MV-4-11 (cell line): ENCODE measurements at places on chromosomes 6 and 20.

DNA sequence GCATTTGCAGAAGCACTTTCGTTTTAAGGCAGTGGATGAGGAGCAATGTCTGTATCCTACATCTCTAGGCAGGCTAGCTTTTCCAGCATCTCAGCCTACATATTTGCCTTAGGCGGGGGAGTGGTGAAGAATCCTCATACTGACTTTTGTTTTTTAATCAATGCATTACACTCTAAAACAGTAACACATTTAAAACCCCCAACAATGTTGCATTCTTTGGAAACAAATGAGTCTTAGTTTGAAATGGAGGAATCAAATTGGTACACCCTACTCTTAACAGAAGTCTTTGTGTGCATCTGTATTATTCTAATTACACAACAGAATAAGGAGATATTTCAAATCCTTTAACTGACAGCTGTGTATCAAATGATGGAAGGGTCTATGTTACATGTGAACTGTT lies 9.0 kb downstream of the NKAIN2 start:
- no peak for DNase-seq

DNA sequence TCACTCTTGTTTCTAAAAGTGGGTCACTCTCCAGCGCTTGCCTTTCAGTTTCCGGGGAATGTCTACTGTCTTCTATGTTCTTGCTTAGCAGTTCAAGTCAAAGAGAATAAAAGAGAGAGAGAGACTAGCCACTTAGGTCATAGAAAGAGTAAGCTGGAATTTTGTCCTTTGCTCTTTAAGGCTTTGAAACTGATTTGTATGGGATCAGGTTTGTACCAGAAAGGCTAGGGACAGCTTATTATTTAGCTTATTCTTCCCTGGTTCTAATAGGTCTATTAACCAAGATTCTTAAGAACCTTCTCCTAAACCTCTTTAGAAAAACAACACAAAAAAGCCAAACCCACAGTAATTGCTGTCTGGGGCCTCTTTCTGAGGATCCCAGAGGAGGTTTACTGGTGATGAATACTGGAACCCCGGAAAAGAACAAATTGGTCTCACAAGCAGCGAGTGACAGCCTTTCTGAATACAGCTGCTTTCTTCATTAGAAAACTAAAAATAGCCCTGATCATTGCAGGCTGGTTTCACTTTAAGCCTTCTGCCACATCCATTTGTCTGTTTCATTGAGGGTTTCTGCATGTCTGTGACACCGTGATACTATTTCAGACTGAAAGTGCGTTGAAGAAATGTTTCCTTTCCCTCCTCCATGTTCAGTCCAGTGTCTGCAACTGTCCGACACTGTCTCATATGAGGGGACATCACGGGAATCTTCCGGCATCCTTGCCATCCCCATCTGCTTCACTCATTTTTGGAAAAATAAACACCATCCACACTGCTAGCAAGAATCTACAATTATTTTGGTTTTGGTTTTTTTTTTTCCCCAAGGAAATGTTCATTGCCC lies 75.1 kb upstream of the ATXN1 start:
- peak; percentile 52 for DNase-seq

DNA sequence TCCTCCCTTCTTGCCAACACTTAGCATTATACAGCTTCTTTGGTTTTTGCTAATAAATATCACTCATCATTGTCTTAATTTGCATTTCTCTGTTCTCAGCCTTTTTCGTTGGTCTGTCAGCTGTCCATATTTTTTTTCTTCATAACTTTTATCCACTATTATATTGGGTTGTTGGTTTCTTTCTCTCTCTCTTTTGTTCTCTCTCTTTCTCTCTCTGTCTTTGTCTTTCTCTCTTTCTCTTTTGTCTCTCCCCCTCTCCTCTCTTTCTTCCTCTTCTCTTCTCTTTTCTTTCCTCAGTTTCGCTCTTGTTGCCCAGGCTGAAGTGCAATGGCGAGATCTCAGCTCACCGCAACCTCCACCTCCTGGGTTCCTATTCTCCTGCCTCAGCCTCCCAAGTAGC lies 36.5 kb downstream of the JARID2 start:
- DNase-seq = no peak

GRCh38 chr6:132936646-132937045 lies 122.3 kb downstream of the RPS12 start:
- DNase-seq = no peak

- no peak for DNase-seq
Measured at GRCh38 chr6:20866935-20867703, 332.9 kb downstream of the CDKAL1 start.

GRCh38 chr6:90819483-90819882 lies 232.6 kb upstream of the MAP3K7 start:
- DNase-seq = no peak

DNA sequence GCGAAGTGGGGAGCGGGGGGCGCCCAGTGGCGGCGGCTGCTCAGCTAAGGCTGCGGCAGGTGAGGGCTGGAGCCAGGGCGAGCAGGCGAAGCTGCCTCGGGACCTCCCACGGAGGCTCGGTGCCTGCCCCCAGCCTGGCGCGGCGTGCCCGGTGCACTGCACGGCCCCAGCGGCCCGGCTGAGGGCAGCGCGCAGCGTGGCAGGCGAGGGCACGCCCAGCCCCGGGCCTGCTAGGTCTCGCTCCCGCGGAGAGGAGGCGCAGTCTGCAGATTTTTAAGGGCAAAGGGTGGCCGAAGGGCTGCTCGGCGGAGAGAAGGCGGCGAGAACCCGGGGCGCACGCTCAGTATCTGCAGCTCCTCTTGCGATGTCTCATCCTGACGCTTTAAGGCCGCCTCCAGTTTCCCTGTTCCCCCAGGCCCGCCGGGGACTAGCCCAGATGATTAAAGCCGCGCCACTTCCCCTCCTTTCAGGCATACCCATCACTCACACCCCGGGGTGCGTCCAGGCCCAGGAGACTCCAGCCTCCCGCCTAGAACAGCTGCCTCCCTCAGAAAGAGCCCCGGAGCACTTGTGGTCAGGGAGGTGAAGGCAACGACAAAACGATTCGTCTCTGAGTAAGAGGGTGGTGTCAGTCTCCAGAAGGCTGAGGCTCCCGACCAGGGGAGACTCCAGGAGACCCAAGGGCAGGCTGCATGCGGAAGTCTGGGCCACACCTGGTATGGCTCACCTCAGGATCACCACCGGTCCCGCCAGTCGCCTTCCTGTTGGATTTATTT lies at the start of gene FERMT1:
TSS of gene FERMT1 (minus strand) at position 158 of the 776 bp plus-strand sequence. CDS start 3,476 bp downstream, outside the sequence.
- peak; percentile 58 for DNase-seq

DNA sequence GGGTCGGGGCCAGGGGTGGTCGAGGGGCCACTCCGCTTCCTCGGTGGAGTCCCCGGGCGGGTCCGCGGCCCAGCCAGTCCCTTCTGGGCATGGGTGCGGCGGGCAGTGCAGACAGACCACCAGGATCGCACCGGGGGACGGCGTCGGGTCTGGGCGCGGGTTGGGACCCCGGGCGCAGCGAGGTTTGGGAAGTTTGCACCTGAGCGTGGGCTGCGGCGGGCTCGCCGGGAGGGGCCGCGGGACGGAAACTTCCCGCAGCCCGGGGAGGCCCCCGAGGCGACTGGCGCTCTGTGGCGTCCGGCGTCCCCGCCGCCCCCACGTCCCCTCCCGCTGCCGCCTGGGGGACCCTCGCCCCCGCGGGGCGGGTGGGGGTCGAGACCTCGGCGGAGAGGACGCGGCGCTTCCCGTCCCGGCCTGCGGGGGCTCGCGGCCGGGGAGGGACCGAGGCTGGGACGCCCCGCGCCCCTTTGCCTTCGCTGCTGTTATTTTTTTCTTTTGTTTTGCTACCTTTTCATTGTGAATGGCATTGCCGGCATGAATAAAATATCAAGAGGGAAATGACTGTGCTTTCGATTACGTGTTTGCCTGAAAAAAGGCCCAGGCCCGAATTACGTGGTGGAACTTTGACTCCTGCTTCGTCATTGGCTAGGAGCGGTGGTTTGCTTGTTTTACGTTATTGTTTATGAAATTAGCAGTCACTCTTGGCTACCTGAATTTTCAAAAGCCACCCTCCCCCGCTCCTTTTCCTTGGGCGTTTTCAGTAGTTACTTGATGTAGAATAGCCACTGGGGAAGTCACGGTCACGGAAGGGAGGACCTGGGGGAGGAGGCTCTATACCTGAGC lies 703 bp downstream of the SNX9 start:
- no peak for DNase-seq

DNA sequence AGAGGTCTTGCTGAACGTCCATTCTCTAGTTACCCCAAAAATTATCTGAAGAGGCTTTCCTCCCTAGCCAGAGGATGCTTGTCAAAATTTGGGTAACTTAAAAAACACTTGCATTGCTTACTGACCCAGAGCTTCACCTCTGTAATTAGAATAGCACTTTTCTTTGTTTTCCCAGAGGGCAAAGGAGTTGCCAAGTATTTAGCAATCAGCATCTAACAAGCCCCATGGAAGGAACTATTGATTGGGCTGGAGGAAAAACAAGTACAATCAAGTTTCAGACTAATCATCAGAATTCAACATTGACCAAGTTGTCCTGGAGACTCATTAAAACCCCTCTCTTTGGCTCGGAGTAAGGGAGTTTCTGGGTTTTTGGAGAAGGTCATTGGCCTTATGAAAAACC lies 226.4 kb downstream of the TBC1D7 start:
- no peak for DNase-seq

DNA sequence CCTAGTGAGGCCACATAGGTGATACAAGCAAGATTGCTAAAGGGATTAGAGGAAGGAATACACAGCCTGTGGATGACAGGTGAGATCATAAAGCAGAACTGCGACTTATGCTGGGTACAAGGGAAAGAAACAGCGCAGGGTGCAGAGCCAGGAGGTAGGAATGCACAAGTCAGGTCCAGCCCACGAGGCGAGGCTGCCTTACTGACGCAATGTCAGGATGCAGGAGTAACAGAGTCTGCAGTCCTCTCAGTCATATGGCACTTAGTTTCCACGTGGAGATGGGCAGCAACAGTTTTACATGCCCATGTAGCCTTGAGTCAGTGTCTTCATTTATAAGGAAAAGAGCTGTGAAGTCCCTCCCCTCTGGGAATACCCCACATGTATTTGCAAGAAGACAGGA lies 210.9 kb downstream of the SYNE1 start:
- no peak for DNase-seq

DNA sequence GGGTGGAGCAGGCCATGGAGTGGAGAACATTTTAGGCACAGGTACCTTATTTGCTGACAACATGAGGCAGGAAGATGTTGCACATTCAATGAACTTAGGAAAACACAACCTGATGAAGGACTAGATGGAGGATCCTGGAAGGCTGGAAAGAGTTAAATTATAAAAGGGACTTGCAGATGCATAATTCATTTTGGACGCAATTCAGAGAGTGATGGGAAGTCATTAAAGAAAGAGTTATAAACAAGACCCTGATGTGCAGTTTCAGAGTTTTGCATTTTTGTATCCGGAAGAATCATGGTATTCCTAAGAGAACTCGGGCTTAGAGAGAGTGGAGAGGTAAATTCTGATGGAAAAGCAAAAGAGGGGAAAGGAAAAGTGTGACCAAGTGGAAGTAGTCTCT lies 104.5 kb downstream of the TSHZ2 start:
- DNase-seq = no peak

DNA sequence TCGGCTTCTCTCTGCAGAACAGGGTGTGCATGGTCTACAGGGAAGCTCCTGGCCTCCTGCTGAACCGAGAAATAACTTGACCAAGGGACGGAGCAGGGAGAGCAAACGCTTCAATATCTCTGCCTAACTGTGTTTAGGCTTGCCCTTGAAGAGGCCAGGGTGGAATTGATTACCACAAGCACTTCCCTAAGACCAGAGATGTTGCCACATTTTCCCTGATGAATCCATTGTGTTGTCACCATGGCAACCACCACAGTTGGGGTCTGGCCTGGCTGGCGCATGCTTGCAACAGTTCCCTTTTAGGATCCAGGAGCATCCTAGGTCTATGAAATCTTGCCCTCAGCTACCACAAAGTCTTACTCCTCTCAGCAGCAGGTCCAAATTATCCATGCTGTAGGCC lies 213.5 kb upstream of the SULF2 start:
- peak; percentile 99 for DNase-seq

DNA sequence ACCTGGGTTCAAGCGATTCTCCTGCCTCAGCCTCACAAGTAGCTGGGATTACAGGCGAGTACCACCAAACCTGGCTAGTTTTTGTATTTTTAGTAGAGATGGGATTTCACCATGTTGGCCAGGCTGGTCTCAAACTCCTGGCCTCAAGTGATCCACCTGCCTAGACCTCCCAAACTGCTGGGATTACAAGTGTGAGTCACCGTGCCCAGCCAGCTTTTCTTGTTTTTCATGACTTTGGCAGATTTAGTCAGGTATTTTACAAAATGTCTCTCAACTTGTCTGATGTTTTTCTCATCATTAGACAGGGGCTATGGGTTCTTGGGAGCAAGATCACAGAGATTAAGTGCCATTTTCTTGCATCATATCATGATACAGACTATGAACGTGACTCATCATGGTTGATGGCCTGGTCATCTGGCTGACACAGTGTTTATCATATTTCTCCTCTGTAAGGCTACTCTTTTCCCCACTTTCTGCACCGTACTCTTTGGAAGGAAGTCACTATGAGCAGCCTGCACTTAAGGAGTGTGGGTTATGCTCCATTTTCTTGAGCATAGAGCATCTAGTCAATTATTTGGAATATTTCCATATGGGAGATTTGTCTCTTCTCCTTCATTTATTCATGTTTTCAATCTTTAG lies 67.8 kb downstream of the RNF182 start:
- DNase-seq = no peak

DNA sequence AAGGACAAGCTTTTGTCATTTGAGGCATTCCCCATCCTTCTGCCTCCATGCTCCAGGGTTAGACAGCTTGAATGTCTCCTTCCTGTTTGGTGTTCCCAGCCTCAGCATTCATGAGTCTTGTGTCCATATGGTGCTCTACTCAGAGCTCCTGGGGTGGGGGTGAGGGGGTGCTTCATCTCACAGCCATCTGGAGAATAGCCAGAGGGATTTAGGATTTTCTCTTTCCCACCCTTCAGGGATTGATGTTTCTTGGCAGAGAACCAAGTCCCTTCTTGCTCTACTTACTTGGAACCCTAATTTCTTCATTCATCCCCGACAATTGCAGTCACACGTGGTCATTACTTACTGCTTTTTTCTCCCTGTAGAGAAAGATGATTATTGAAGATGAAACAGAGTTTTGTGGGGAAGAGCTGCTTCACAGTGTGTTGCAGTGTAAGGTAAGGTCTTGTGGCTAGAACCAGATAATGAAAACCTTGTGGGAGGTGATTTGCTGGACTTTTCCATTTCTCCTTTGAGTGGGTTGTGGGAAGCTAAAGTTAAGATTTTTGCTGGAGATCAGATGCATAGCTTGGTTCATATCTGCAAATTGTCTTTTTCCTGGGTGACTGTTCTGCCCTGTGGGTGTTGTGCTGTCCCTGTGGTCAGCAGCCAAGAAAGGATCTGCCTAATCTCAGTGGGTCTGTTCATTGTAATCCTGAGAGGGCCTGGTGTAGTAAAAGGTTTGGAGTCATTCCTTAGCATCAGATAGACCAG lies 18.6 kb downstream of the CMTR1 start:
- no peak for DNase-seq
